ENCODE measurements at places on chromosomes 11 and 22.

DNA sequence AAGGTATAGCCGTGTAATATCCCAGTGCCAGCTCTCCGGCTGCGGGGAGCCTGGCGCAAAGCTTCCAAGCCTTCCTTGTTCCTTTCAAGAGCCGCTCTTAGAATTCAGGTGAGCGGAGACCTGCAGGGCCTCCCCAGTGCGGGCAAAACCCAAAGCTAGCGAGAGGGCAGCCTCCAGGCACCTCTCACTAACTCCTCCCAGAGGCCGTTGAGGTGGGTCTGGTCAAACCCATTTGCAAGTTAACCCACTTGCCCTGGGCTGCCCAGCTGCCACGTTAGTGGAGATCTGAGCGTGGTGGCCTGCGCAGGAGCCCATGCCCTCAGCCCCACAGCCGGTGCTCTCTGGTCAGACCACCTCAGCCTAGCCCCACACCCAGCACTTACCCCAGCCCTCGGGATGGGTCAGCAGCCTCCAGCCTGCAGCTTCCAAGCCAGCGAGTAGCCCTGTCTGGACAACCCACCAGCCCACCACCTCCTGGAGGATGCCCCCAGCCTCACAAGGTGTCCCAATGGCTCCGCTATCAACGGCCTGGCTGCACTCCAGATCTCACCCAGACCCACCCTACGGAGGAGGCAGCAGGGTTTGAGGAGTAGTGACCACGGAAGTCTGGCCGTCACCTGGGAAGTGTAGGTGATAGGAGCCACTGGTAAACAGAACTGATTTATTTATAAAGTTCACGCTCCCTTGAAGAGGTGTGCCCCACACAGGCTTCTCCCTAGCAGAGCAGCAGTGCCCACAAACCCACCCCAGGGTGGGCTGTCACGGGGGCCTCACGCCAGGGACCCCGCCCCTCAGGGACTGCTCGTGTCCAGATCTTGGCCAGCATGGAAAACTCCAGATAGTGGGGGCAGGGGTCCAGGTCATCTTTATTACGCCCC is 2.3 kb downstream of the ASCL2 start:
- no peak for DNase-seq

DNA sequence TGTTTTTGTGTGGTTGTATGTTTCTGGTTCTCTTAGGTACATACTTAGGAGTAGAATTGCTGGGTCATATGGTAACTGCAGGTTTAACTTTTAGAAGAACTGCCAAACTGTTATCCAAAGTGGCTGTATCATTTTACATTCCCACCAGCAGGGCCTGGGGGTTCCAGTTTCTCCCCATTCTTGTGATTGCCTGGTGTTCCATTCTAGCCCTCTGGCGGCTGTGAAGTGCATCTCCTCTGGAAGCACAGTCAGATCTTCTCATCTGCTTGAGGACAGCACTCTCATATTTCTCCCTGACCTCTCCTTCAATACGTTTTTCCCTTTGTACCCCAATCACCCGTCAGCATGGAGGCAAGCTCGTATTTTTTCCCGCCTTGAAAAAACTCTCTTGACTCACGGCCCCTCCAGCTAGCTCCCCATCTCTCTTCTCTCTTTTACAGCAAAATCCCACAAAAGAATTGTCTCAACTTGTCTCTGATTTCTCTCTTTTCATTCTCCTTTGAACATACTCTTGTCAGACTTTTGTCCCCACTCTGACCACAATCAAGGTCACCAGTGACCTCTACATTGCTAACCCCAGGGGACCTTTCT is 56.8 kb upstream of the THY1 start:
- DNase-seq, result no peak

DNA sequence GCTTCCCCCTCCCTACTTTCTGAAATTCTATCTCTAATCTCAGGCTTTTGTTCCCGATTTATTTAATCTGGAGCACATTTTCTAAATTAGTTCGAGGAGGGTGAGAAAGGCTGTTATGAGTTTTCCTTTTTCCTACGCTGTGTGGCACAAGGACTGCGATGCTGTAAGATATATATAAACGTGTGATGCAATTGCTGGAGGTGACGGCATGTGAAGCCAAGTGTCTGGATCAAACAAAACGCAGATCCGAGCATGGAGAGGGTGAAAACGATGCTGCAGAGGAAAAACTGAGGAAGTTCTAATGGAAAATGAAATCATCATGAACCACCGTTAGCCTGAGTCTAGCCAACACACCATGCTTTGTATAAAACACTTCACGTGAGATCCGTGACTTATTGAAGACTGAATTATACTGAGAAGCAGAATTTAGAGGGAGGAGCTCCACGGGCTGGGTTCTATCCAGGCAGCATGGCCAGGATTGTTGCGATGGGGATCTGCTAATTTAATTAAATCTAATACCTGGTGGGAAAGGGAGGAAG is 4.4 kb downstream of the PKNOX2 start:
- DNase-seq, result no peak

GRCh38 chr11:92841719-92842118 is 127.7 kb upstream of the MTNR1B start:
- no peak for DNase-seq

GRCh38 chr11:133163463-133164419 is 368.6 kb downstream of the OPCML start:
- DNase-seq, result no peak

- DNase-seq, result no peak
Observed at GRCh38 chr11:6219359-6219758, 14.0 kb downstream of the C11orf42 start.

DNA sequence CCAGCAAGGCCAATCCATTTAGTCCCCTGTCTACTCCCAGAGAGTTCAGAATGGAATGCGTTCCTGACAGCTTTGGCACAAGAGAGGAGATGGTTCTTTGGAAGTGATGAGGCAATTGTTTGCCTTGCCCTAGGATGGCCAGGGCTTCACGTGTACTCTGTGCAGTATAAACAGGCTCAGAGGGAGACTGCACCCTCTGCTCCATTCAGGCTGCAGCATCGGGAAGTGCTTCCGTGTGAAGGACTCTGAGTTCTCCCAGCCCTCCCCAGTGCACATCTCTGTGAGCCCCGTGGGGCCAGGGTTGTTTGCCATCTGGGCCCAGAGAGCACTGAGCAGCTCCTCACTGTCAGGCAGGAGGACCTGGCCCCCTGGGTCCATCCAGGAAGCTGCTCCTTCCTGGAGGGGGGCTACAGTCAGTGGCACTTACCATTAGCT is 215.3 kb upstream of the TBCEL start:
- DNase-seq, result no peak

- no peak for DNase-seq
Observed at GRCh38 chr22:42877597-42878340, 20.7 kb upstream of the ARFGAP3 start.

DNA sequence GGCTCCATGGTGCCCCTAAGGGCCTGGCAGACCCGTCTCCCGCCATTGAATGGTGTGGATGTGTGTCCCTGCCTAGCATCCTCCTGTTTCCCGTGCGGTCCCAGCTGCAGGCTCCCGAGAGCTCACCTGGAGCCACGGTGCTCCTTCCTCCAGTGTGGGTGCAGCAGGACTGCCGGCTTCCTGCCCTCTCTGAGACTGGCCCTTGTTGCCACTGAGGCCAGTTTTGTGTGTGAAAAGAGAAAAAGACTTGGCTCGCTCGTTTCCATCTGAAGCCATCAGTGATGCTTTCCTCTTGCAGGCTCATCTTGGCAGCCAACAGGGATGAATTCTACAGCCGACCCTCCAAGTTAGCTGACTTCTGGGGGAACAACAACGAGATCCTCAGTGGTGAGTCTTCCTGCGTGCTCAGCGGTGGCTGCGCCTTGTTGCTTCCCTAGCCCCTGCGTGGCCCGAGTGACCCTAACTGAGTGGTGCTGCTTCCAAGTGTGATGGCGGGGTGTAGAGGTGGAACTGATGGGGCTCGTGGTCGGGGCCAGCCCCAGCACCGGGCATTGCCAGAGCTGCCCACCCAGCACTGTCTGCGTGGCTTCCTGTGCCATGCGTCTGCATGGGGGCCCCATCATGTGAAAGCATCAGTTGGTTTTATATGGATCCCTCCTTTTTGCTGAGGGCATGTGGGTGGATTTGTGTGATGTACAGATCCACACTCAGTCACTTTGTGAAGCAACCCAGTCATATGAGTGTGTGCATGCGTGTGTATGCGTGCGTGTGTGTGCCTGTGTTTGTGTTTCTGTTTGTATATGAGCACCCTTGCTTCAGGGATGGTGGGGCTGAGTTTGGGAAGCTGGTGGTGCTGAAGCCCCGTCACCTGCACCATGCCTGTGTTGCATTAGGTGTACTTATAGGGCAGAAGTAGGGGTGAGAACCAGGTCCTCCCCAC is 22.4 kb downstream of the TANGO2 start:
- DNase-seq, result no peak

GRCh38 chr11:86167499-86168164 is 76.9 kb upstream of the EED start:
- no peak for DNase-seq

GRCh38 chr11:92929246-92929645 is 40.2 kb upstream of the MTNR1B start:
- no peak for DNase-seq

GRCh38 chr11:16099343-16099900 is 256.9 kb downstream of the SOX6 start:
- DNase-seq, result no peak

DNA sequence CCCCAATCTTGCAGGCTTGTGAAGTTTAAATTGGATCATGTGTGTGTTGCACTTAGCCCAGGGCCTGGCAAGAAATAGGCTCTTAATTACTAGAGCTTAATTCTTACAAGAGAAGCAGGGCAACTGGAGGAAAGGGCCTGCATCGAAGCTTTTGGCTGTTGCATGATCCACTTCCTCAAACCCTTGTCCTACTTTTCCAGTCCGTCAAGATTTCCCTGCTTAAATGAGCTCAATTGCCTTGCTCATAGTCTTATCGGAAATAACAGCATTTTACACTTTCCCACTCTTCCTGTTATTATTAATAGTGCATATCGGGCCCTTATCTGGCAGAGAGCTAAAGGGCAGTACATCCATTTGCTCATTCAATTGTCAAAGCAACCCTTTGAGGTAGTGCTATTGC is 18.1 kb downstream of the DTX4 start:
- DNase-seq, result no peak

- no peak for DNase-seq
Observed at GRCh38 chr11:82174610-82175009, 559.1 kb downstream of the FAM181B start.

GRCh38 chr11:61924064-61924455 is 6.7 kb upstream of the RAB3IL1 start:
- no peak for DNase-seq

GRCh38 chr11:70304208-70304603 is 33.7 kb downstream of the PPFIA1 start:
- no peak for DNase-seq

DNA sequence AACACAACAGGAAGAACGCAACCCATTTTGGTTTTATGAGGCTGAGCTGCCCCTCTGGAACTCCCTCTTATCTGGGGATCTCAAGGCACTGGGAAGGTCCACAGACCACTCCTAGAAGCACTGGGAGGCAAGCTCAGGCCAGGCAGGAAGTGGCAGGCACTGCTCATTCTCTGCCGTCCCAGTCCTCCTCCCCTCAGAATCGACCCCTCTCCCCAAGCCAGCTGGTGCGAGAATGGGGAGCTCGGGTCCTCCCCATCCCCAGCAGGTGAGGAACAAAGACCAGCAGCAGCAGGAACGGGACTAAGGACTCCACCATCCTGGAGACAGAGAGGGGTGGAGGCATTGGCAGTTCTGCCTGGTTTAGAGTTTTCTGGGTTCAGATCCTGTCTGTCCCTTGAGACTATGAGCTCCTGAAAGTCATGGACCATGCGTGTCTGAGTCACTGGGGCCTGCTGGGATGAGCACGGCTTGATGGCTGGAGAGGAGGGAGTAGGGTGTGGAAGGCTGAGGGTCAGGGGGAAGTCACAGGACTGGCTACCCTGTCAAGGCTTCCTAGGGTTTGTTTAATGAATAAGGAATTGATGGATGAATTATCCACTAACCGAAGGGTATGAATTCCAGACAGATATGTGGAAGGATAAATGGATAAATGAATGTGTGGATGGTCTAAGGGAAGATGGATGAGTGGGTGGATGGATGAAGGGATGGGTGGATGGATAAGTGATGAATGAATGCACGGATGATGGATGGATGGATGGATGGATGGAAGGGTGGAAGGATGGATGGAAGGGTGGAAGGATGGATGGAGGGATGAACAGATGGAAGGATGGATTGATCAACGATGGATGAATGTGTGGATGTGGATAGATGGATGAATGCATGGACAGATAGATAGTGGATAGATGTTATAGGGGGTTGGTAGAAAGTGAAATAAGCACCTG is 6.4 kb downstream of the MYEOV start:
- DNase-seq, result no peak

- no peak for DNase-seq
Observed at GRCh38 chr22:49965091-49966040, 4.8 kb downstream of the PIM3 start.

DNA sequence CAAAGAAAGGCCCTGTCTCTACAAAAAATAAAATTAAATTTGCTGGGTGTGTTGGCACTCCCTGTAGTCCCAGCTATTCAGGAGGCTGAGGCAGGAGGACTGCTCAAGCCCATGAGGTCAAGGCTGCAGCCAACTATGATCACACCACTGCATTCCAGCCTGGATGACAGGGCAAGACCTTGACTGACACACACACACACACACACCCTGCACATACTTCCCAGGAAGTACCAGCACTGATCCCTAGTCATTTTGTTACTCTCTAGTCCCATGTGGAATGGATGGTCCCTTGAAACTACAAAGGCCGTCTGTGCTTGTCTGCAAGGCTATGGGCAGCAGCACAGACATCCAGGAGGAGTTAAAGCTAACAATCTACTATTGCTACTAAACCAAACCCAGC is 59.7 kb upstream of the CYP2D6 start:
- DNase-seq, result no peak

DNA sequence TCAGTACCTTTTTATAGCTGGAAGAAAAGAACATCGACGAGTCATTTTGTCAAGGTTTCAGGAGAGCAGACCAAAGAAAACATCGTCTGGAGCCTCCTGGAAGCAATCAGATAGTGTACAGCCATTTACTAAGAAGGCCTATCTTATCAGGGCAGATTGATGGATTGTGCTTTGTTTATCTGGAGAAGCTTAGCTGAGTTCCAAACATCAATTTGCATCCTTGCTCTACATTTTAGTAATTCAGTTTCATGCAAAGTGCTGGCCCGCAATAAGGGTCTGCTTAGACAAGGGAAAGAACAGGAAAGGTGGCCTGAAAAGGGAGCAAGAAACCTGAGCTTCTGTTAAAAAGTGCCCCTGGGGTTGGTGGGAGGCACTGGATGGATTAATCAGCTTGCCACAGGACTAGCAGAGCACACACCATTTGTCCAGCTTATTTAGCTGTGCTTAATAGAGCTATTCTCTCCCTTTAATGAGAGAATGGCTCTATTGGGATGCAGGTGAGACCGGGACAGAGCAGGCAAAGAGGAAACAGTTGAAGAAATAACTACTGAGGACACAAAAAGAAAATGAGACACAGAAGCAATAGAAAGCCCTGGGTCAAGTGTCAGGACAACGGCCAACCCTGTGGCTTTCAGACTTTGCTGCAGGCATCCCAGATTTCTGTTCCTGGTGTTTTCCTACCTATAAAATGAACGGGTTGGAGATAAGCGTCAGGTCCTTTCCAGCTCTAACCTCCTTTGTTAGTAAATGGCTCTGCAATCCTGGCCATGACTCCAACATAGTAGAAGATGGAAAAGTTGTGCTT is 122.1 kb upstream of the TTC12 start:
- no peak for DNase-seq
